CD8-positive, alpha-beta T cell (primary cell): ENCODE measurements at places on chromosomes 16 and 17. TPM values are rescaled to one million over a fixed set of nuclear protein-coding genes. Genes with fewer than 3 reads are reported as not detected.

The SBK1 gene
- 16.5 TPM for total RNA-seq

The CA7 gene
- not detected for total RNA-seq

The KRT17 gene
- total RNA-seq, result not detected

The PRKCB gene
- 62.8 TPM for total RNA-seq

The ATP2C2 gene
- not detected for total RNA-seq

The ZNF19 gene
- total RNA-seq, result 4.8 TPM

The CEP295NL gene
- 6.3 TPM for total RNA-seq

The KRTAP4-4 gene
- not detected for total RNA-seq

The HID1 gene
- total RNA-seq, result 25.9 TPM

The ALOXE3 gene
- total RNA-seq, result 0.11 TPM

The E4F1 gene
- total RNA-seq, result 37.5 TPM
